ENCODE measurements at places on chromosomes 6 and 20. TPM values are rescaled to one million over a fixed set of nuclear protein-coding genes. Genes with fewer than 3 reads are reported as not detected.

DNA sequence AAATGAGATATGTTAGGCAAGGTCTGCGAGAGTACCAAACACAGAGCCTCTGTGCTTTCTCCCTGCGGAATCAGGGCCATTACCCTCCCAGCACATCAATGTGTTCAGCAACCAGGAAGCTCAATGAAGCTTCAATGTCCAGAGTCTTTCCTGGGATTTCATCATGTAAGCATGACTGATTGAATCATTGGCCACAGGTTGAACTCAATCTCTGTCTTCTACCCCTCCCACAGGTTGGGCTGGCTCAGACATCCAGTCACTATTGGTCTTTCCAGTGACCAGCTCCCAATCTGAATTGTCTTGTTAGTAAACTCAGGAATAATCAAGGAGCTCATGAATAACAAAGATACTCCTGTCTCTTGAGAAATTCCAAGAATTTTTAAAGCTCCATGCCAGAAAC, 2.7 kb upstream of the DTD1 start:
- H3K27me3 ChIP-seq = no peaks in the 10 kb centered on the region
- no peak for DNase-seq
- peaks cover 13% of the 10 kb centered on the region for H3K4me1 ChIP-seq
- H3K27ac ChIP-seq = no peak overlapping the region
- H3K4me3 ChIP-seq = no peak overlapping the region

Gene ZC3H12D
- 0.03 TPM for total RNA-seq

Gene LRRC73
- total RNA-seq = 0.37 TPM

DNA sequence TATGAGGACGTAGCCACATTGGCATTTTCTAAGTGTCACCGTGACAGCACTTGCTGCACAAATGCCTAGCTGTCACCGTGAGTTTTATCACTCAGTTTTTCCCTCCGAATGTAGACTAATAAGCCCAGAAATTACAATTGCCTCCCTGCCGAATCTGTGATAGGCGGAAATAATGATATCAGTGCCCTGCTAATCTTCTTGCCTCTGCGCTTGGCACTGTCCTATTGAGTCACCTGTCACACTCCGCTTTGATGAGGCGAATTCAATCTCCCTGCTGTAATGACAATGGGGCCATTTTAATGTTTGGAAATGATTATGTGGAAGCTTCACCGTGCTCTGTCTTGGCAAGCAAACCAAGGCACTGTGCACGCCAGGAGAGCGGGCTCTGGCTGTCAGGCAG, 112.8 kb downstream of the LINC00237 start:
- H3K36me3 ChIP-seq = no peaks in the 10 kb centered on the region
- no peak for DNase-seq
- peaks cover 28% of the 10 kb centered on the region for H3K4me1 ChIP-seq

- H3K27me3 ChIP-seq = no peaks in the 10 kb centered on the region
- H3K36me3 ChIP-seq = no peaks in the 10 kb centered on the region
- no peak for DNase-seq
- H3K27ac ChIP-seq = no peak overlapping the region
Observed at GRCh38 chr20:37943501-37944455, 40.9 kb downstream of the VSTM2L start.

Measured in neural progenitor cell (in vitro differentiated cells).